ENCODE measurements at places on chromosomes 3 and 15. TPM values are rescaled to one million over a fixed set of nuclear protein-coding genes. Genes with fewer than 3 reads are reported as not detected.
A peak's percentile ranks its signal among the peaks of the same experiment; 100 is the strongest.

- peak; percentile 61 for DNase-seq
Observed at GRCh38 chr3:186413615-186414415, 51.8 kb upstream of the DGKG start.

- DNase-seq = no peak
Observed at GRCh38 chr15:35850284-35850683, 304.3 kb upstream of the DPH6 start.

GRCh38 chr3:196272826-196273225 is 14.7 kb downstream of the PCYT1A start:
- no peak for DNase-seq

GRCh38 chr3:13121553-13122001 is 48.3 kb upstream of the IQSEC1 start:
- DNase-seq = no peak

- DNase-seq = no peak
Observed at GRCh38 chr15:38228618-38229017, 24.0 kb upstream of the SPRED1 start.

- no peak for DNase-seq
Observed at GRCh38 chr3:96169111-96169766, 645.2 kb upstream of the EPHA6 start.

- no peak for DNase-seq
Observed at GRCh38 chr3:193598202-193598601, 5.2 kb downstream of the OPA1 start.

GRCh38 chr3:102304550-102304949 is 130.3 kb upstream of the ZPLD1 start:
- DNase-seq = no peak

- DNase-seq = peak; percentile 64
Observed at GRCh38 chr3:12473511-12473910, 10.8 kb upstream of the TSEN2 start.

Gene SNX22
- 0.38 TPM for total RNA-seq

Gene CLDN1
- 0.22 TPM for total RNA-seq

Gene RHOV
- 0.53 TPM for total RNA-seq

Gene CACNA1D
- total RNA-seq = 0.53 TPM

Gene VEPH1
- total RNA-seq = not detected

Gene PSTPIP1
- 164 TPM for total RNA-seq
